ENCODE measurements at places on chromosomes 5 and 9. TPM values are rescaled to one million over a fixed set of nuclear protein-coding genes. Genes with fewer than 3 reads are reported as not detected.

Gene PROB1
- 3.9 TPM for total RNA-seq

Gene RNF183
- total RNA-seq = 0.27 TPM

Gene FSD1L
- total RNA-seq = 1.3 TPM

Gene SCGB3A2
- total RNA-seq = not detected

Gene ADAMTS13
- 2.9 TPM for total RNA-seq

Gene TICAM2
- total RNA-seq = 0.27 TPM

Gene DHFR
- 107 TPM for total RNA-seq

Gene ABLIM3
- not detected for total RNA-seq

Gene CARTPT
- not detected for total RNA-seq

Gene TRPM3
- not detected for total RNA-seq

Gene DNAJC25
- total RNA-seq = 9.6 TPM

Gene BTNL9
- not detected for total RNA-seq

Gene LEAP2
- total RNA-seq = 3.0 TPM

Gene PCDHA5
- total RNA-seq = not detected

Gene C5orf63
- 9.5 TPM for total RNA-seq

Gene SPOCK1
- not detected for total RNA-seq

Gene WNT8A
- not detected for total RNA-seq

Gene BNC2
- total RNA-seq = not detected

Gene SPAAR
- not detected for total RNA-seq

Gene DOCK2
- total RNA-seq = 180 TPM

Gene ANKRD18A
- total RNA-seq = 2.3 TPM

Gene SWI5
- 13.3 TPM for total RNA-seq

Gene SHB
- 2.8 TPM for total RNA-seq

Gene GLDC
- total RNA-seq = 0.63 TPM

Gene SPATA31C1
- not detected for total RNA-seq

Gene RELL2
- total RNA-seq = 31.4 TPM

Gene SHLD3
- 5.2 TPM for total RNA-seq

Gene PCDHA7
- not detected for total RNA-seq

Gene SLU7
- total RNA-seq = 38.4 TPM

Gene FAM221B
- not detected for total RNA-seq

Gene ARHGEF39
- 16.0 TPM for total RNA-seq

Gene NR2F1
- total RNA-seq = not detected

Gene ASPN
- total RNA-seq = not detected

Gene SPINK7
- total RNA-seq = not detected

Gene PDLIM4
- total RNA-seq = not detected

Gene HTR1A
- total RNA-seq = not detected

Gene STPG3
- not detected for total RNA-seq

Gene FOXD1
- 0.99 TPM for total RNA-seq

Gene STC2
- 45.9 TPM for total RNA-seq

Gene CDKN2A
- 2.1 TPM for total RNA-seq

Gene CLPTM1L
- 56.2 TPM for total RNA-seq

Gene TNIP1
- total RNA-seq = 222 TPM

Gene RAB24
- 26.6 TPM for total RNA-seq

Gene RABEPK
- 30.4 TPM for total RNA-seq

Gene SLC34A3
- total RNA-seq = not detected

Gene PCDHB11
- total RNA-seq = not detected

Gene STKLD1
- total RNA-seq = 0.45 TPM

Gene LRRC19
- total RNA-seq = not detected

Gene CDC42SE2
- total RNA-seq = 100 TPM

Gene C9
- total RNA-seq = not detected

Gene CCL27
- total RNA-seq = not detected

Gene CDO1
- total RNA-seq = 0.18 TPM

Gene CCDC180
- 1.5 TPM for total RNA-seq

Gene TAS2R1
- not detected for total RNA-seq

Gene CAMK2A
- not detected for total RNA-seq

All from activated CD8-positive, alpha-beta T cell treated with anti-CD3 and anti-CD28 coated beads for 36 hours (primary cell).